ENCODE measurements at places on chromosomes 5 and 9. TPM values are rescaled to one million over a fixed set of nuclear protein-coding genes. Genes with fewer than 3 reads are reported as not detected.

- no peaks in the 10 kb centered on the region for H3K36me3 ChIP-seq
- no peaks in the 10 kb centered on the region for H3K27me3 ChIP-seq
- H3K4me3 ChIP-seq: no peak overlapping the region
- no peak for DNase-seq
- peaks cover 4% of the 10 kb centered on the region for H3K4me1 ChIP-seq
Measured at GRCh38 chr5:89072842-89073672, 190.1 kb upstream of the MEF2C start.

DNA sequence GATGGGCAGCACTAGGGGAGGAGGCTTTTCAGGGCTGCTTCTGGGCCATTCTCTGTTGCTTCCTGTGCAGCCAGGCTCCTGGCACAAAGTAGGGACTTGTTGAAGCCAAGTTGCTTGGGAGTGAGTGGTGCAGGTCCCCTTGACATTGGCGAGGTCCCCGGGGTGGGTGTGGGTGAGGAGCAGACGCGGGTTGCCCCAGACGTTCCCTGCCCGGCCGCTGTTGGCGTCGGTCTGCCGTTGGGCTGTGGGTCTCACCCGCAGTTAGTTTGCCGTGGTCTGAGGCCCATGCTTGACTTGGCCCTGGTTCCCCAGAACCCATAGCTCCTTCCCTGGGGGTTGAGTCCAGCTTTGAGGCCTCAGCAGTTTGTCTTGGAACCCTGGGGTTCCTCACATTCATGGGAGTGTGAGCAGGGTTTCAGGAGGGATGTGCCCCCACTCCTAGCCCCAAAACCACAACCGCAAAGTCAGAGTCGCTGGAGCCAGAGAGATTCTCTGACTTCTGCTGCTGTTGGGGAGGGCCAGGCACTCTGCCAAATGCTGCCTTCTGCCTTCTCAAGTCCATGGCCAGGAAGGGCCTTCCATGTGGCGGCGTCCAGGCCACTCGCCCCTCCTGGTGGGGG, 77.5 kb downstream of the RXRA start:
- H3K4me3 ChIP-seq: no peak overlapping the region
- H3K27me3 ChIP-seq: peaks cover 3% of the 10 kb centered on the region
- H3K36me3 ChIP-seq: no peaks in the 10 kb centered on the region
- no peak for DNase-seq
- peaks cover 5% of the 10 kb centered on the region for H3K4me1 ChIP-seq

DNA sequence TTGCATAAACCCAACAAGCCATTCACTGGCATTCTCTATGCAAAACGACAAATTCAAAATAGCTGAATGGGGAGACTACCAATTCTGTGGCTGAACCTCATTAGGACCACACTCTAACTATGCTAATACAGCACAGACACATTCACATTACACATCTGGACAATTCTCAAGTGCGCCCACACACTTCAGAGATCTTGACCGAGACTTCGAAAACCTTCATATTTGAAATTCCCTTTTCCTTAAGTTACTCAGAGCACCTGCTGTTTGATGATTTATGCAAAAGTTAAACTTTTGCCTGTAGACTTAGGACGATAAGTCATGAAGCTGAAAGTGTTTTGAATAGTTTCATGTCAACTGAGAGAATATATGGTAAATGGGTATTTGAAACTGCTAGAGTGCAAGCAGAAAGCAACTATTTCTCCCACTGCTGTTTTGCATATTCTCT, 111.9 kb downstream of the FBN2 start:
- no peak overlapping the region for H3K4me3 ChIP-seq
- no peak for DNase-seq
- H3K27me3 ChIP-seq: no peaks in the 10 kb centered on the region
- peaks cover 2% of the 10 kb centered on the region for H3K4me1 ChIP-seq

DNA sequence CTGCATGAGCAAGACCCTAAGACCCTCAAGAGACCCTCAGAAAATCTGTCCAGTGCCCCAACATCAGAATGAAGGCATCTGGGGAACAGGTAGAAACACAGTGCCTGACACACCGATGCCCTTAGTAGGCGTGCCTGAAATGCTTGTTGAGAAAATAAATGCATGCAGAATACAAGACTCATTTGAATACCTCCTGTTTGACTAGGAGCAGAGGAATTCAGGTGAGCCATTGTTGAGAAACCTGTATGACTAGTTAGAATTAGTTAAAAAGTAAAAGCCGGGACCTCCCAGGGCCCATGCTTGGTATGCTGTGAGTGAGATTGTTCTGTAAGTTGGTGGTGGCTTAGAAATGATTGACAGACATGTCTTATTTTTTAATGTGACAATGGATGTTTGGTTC, 55.0 kb downstream of the WWC1 start:
- H3K4me3 ChIP-seq: no peak overlapping the region
- no peaks in the 10 kb centered on the region for H3K4me1 ChIP-seq
- no peak overlapping the region for H3K27ac ChIP-seq
- DNase-seq: no peak
- no peaks in the 10 kb centered on the region for H3K36me3 ChIP-seq

- H3K36me3 ChIP-seq: peaks cover under 1% of the 10 kb centered on the region
- H3K27ac ChIP-seq: no peak overlapping the region
- H3K4me1 ChIP-seq: no peaks in the 10 kb centered on the region
- DNase-seq: no peak
- H3K27me3 ChIP-seq: no peaks in the 10 kb centered on the region
Measured at GRCh38 chr9:35364817-35365585, 124.9 kb upstream of the RUSC2 start.

- peak overlapping the region; percentile 45 for H3K27ac ChIP-seq
- H3K36me3 ChIP-seq: no peaks in the 10 kb centered on the region
- peak overlapping the region; percentile 40 for H3K4me3 ChIP-seq
- H3K27me3 ChIP-seq: peaks cover 5% of the 10 kb centered on the region
Measured at GRCh38 chr5:54531546-54531945, 14.0 kb downstream of the SNX18 start.

DNA sequence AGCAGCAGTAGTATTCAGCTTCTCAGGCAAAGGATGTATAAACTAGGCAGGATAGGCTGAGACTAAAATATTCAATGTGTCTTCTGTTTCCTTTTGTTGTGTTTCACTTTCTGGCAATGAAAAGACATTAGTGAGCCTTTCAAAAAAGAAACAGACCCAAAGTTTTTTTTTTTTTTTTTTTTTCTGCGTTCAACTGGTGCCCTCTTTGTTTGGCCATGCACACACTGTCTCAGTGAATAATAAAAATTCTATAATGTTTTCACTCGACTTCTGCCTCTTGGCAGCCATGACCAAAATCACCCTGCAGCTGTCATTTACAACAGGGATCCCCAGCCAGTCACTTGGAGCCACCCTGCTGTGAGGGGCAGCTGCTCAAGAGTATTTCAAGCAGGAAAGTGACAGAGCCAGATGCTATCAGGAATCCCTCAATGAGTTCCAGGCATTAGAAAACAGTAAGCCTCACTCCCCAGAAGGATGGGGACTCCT, 44.0 kb upstream of the MAN2A1 start:
- H3K27ac ChIP-seq: peak overlapping the region; percentile 96
- peak overlapping the region; percentile 12 for H3K4me3 ChIP-seq
- peak; percentile 62 for DNase-seq
- H3K27me3 ChIP-seq: peaks cover 5% of the 10 kb centered on the region

- DNase-seq: no peak
- peaks cover 11% of the 10 kb centered on the region for H3K4me1 ChIP-seq
- no peak overlapping the region for H3K27ac ChIP-seq
- no peak overlapping the region for H3K4me3 ChIP-seq
- peaks cover 3% of the 10 kb centered on the region for H3K27me3 ChIP-seq
Measured at GRCh38 chr9:36187414-36187813, 3.3 kb upstream of the CLTA start.

DNA sequence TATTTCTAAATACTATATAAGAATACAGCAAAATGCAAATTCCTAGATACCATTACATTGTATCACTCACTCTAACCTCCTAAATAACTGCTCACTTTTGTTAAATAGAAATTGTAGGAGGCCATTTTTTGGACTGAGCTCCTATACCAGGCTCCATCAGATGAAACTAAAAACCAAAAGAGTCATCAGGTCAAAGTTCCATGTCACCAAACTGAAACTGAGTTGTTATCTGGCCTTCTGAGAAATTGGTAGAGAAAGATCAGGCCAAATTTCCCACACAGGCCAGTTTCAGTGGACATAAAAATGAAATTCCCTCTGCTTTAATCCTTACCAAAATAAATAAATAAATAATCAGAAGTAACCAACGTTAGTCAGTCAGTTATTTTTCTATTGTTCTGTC, 13.8 kb upstream of the SNX2 start:
- no peaks in the 10 kb centered on the region for H3K4me1 ChIP-seq
- no peak overlapping the region for H3K4me3 ChIP-seq
- H3K36me3 ChIP-seq: no peaks in the 10 kb centered on the region
- no peaks in the 10 kb centered on the region for H3K27me3 ChIP-seq
- no peak for DNase-seq

- peaks cover 24% of the 10 kb centered on the region for H3K27me3 ChIP-seq
- peaks cover 32% of the 10 kb centered on the region for H3K4me1 ChIP-seq
- H3K4me3 ChIP-seq: peak overlapping the region; percentile 94
- no peaks in the 10 kb centered on the region for H3K36me3 ChIP-seq
- peak overlapping the region; percentile 99 for H3K27ac ChIP-seq
Measured at GRCh38 chr9:8858596-8859161, 1059.1 kb upstream of the DMAC1 start.

GRCh38 chr5:150625831-150626746, 14.4 kb upstream of the SYNPO start:
- no peak overlapping the region for H3K27ac ChIP-seq
- H3K4me1 ChIP-seq: peaks cover 35% of the 10 kb centered on the region
- no peak for DNase-seq
- H3K27me3 ChIP-seq: peaks cover 4% of the 10 kb centered on the region
- H3K36me3 ChIP-seq: no peaks in the 10 kb centered on the region

DNA sequence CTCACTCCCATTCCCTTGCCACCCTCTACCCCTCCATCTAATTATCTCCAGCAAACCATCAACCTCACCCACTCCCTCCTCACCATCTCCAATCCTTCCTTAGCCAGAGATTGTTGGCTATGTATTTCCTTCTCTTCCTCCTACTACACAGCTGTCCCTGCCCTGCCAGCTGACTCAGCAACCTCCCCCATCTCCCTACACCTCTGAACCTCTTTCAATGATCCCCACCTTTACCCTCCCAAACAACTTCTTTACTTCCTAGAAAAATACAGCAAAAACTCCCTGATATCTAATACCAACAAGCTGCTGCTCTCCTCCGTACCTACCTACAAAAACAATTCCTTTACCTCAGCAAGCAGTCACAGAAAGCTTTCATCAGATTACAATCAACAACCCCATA, 37.3 kb downstream of the SPTLC1 start:
- DNase-seq: no peak
- no peaks in the 10 kb centered on the region for H3K36me3 ChIP-seq
- no peak overlapping the region for H3K27ac ChIP-seq
- no peaks in the 10 kb centered on the region for H3K27me3 ChIP-seq
- no peak overlapping the region for H3K4me3 ChIP-seq

DNA sequence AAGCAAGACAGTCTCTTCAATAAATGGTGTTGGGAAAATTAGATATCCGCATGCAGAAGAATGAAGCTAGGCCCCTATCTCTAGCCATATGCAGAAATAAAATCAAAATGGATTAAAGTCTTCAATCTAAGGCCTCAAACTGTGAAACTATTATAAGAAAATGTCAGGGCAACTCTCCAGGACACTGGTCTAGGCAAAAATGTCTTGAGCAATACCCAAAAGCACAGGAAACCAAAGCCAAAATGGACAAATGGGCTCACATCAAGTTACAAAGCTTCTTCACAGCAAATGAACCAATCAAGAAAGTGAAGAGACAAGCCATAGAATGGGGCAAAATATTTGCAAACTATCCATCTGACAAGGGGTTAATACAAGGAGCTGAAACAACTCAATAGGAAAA, 338.8 kb downstream of the NNT start:
- no peaks in the 10 kb centered on the region for H3K4me1 ChIP-seq
- H3K27ac ChIP-seq: no peak overlapping the region
- H3K4me3 ChIP-seq: no peak overlapping the region
- peaks cover 3% of the 10 kb centered on the region for H3K36me3 ChIP-seq
- no peak for DNase-seq

DNA sequence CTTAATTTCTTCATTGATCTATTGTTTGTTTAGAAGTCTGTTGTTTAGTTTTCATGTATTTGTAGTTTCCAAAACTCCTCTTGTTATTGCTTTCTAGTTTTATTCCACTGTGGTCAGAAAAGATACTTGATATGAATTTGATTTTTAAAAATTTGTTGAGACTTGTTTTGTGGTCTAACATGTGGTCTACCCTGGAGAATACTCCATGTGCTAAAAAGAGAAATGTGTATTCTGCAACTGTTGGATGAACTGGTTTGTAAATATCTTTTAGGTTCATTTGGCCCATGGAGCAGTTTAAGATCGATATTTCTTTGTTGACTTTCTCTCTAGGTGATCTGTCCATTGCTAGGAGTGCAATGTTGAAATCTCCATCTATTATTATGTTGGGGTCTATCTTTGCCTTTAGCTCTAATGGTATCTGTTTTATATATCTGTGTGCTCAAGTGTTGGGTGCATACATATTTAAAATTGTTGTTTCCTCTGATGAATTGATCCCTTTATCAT, 150.6 kb upstream of the ATP10B start:
- H3K27me3 ChIP-seq: no peaks in the 10 kb centered on the region
- H3K36me3 ChIP-seq: no peaks in the 10 kb centered on the region
- no peak overlapping the region for H3K4me3 ChIP-seq
- DNase-seq: no peak
- no peak overlapping the region for H3K27ac ChIP-seq

GRCh38 chr5:127070243-127070642, 3.1 kb downstream of the C5orf63 start:
- no peaks in the 10 kb centered on the region for H3K36me3 ChIP-seq
- no peak overlapping the region for H3K27ac ChIP-seq
- no peak overlapping the region for H3K4me3 ChIP-seq
- H3K4me1 ChIP-seq: peaks cover 2% of the 10 kb centered on the region
- DNase-seq: no peak

DNA sequence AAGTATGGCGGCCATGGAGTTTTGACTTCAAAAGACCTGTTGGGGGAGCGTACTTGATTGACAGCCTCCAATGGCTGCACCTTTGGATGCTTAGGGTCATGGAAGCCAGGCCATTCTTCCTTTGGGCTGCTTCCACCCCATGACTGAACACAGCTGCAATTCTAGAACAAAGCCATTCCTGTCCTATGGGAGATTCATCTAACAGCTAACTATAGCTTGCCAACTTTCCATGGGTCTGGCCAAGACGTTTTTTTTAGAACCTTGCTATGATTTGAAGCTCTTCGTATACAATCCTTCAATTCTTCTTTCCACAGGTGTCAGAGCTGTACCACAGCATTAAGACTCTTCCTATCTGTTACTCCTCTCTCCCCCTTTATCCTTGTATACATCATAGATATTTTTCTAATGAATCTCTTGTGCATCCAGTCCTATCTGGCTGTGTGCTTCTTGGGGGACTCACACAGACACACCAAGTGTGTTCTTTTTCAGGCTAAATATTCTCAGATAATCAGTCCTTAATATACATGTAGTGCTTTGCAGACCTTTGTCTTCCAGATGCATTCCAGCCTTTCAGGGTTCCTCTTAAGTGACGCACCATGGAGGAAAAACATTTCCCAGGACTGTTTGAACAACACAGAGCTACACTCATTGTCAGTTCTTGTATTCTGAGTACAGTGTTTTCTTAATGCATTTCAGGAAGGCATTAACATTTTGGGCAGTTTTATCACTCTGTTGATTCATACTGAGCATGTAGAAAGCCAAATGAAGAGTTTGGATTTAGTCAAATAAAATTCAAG, 198.9 kb downstream of the TAF11L14 start:
- H3K4me1 ChIP-seq: peaks cover 8% of the 10 kb centered on the region
- DNase-seq: no peak
- no peak overlapping the region for H3K4me3 ChIP-seq
- no peaks in the 10 kb centered on the region for H3K27me3 ChIP-seq

- H3K27me3 ChIP-seq: peaks cover 3% of the 10 kb centered on the region
- H3K4me1 ChIP-seq: peaks cover 20% of the 10 kb centered on the region
- H3K27ac ChIP-seq: peak overlapping the region; percentile 97
Measured at GRCh38 chr9:12538842-12539579, 154.2 kb upstream of the TYRP1 start.

Gene PCDHB15
- 29.5 TPM for total RNA-seq

Gene DDX31
- total RNA-seq: 8.7 TPM

Gene SLC4A9
- not detected for total RNA-seq

All from glutamatergic neuron (in vitro differentiated cells).